ENCODE measurements at places on chromosomes 1 and 21.

DNA sequence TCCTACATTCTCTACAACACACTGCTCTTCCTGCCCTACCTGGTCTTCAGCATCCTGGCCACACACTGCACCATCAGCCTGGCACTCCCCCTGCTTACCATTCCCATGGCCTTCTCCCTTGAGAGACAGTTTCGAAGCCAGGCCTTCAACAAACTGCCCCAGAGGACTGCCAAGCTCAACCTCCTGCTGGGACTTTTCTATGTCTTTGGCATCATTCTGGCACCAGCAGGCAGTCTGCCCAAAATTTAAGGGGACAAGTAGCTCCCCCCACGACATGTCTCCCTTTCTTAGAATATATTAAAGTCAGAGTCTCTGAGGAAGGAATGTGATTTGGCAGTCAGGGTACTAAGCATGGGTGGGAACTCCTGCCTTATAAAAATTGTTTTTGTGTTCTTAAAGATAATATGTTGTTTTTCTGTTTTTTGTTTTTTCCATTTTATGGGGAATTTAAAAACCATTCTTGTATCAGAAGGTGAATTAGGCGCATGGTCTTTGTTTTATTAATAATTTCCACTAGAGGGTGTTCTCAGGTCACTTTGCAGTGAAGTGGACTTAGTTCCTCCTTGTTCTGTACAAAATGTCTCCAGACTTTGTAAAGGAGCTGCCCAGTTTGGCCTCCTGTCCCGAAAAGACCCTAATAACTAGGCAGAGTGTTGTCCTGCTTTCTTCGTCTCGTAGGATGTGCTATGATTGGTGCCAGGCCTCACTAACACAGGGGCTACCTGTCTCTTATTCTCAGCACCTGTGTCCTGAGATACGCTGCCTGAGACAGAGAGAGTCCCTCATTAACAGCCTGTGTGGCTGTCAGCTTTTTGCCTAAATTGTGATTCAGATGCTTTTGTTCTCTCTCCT, 13.1 kb downstream of the UBIAD1 start:
- peak overlapping the region; percentile 53 for H3K27ac ChIP-seq
- peaks cover 49% of the 10 kb centered on the region for H3K4me1 ChIP-seq
- H3K36me3 ChIP-seq: peaks cover 52% of the 10 kb centered on the region
- no peaks in the 10 kb centered on the region for H3K27me3 ChIP-seq

GRCh38 chr1:77768006-77768405, 8.4 kb upstream of the USP33 start:
- H3K27me3 ChIP-seq: no peaks in the 10 kb centered on the region
- no peak overlapping the region for H3K27ac ChIP-seq
- H3K4me1 ChIP-seq: peaks cover 3% of the 10 kb centered on the region
- DNase-seq: no peak

GRCh38 chr1:64236541-64236954, 33.1 kb downstream of the UBE2U start:
- no peak overlapping the region for H3K4me3 ChIP-seq
- peaks cover 10% of the 10 kb centered on the region for H3K27me3 ChIP-seq
- H3K27ac ChIP-seq: no peak overlapping the region

DNA sequence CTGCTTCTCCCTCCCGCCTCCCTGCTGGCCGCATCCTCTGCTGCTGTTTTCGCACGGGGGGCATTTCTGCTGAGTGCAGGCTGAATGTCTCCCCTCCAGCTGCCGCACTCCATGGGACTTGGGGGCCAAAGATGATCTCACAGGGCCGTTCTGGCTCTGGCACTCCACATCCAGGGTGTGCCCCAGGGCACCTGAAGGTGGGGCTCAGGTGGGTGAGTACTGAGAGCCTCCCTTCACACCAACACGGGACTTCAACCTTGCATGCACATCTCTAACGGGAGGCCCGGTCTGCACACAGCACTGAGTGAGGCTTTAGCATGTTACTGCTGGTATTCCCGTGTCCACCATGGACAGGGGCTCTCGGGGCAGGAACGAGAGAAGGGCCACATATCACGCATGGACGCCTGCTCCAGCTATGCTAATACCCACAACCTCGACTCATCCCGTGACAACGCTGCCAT, 88.9 kb downstream of the DMRTB1 start:
- H3K4me3 ChIP-seq: no peak overlapping the region
- H3K36me3 ChIP-seq: no peaks in the 10 kb centered on the region
- H3K4me1 ChIP-seq: peaks cover 4% of the 10 kb centered on the region
- H3K27ac ChIP-seq: no peak overlapping the region
- H3K27me3 ChIP-seq: peaks cover 2% of the 10 kb centered on the region

GRCh38 chr1:156705321-156705917, at the start of gene CRABP2:
Gene CRABP2, minus strand, starts transcription at chr1:156705583. Its CDS starts 137 bp downstream, at chr1:156705446.
- DNase-seq: peak; percentile 24
- peak within 1 kb of the TSS; percentile 77 for H3K4me3 ChIP-seq
- peaks cover 33% of the 10 kb centered on the region for H3K27me3 ChIP-seq
- H3K36me3 ChIP-seq: no peaks in the 10 kb centered on the region
